ENCODE measurements at places on chromosomes 7 and 10.

DNA sequence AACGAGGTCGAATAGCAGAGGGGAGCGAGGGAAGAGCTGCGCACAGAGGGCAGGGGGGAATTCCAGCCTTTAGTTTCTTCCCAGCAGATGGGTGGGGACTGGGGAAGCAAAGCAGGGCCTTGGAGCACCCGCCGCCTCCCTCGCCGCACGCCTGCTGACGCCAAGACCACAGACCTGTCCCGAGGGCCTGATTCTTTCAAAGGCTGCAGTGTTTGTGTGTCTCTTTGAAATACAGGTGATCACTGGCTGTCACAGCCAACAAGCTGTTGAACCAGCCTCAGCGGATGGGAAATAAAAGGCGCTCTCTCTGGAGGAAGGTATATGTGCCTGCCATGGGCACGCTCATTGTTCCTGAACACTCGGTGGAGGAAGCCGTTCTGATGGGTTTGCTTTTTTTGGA, 119.3 kb downstream of the FAM53B start:
- no peak for DNase-seq

- DNase-seq = no peak
Measured at GRCh38 chr10:35133586-35133985, 6.9 kb downstream of the CREM start.

DNA sequence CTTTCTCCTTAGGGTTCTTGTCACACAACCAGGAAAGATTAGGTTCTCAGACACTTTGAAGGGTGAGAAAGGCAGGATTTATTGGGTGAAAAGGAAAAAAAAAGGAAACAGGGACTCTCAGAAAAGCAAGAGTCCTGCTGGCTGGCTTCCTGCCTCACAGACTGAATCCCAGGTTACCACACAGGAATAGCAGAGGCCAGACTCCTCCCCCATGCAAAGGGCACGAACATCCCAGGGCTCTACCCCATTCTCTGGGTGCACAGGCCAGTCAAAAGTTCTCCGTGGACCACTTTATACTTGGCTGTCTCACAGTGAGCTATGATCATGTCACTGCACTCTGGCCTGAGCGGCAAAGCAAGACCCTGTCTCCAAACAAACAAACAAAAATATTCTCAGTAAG, 42.6 kb downstream of the HOXA1 start:
- no peak for DNase-seq

- DNase-seq = no peak
Measured at GRCh38 chr10:5553400-5554170, 28.8 kb downstream of the CALML3 start.

DNA sequence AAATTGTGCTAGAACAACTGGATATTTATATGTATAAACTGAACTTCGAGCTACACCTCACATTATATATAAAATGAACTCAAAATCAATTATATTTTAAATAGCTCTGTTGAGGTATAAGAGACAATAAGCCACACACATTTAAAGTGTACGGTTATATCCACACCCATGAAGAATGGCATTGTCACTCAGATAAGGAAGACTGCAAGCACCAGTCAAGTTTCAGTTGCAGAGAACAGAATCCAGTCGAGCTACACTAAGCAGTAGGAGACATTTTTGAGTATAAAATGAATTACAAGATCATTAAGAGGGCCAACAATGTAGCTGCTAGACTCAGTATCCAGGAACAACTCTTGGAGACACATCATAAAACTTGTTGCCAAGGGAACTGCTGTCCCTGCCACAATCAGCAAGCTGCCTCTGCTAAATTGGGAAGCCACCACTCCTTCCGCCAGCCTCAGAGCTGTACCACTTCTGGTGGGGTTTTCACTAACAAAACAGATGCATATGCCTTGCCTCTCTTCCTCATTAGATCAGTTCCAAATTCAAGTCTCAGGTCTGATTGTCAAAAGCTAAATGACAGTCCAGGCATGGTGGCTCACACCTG, 19.6 kb upstream of the GPNMB start:
- no peak for DNase-seq
